Left lung (tissue), 14 donors: ENCODE measurements at places on chromosomes 11 and 22.
A peak's percentile ranks its signal among the peaks of the same experiment; 100 is the strongest.

DNA sequence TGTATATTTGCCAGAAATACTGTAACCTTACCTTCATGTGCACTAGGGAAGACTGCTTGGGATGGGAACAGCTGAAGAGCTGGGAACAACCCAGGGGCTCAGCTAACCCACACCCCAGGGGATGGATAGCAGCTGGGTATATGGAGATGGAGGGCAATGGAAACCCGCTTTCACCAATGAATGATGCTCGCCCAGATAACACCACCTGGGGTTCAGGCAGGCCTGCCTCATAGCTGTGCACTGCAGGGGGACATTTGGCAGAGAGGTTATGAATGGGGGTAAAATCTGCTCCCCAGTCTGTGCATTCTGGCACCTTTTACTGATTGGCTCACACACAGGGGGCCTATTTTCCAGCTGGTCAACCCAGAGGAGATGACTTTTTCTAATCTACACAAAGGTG, 170.7 kb downstream of the CHST1 start:
- DNase-seq: no peak

GRCh38 chr11:118238929-118239328, 13.2 kb downstream of the MPZL3 start:
- no peak for DNase-seq

GRCh38 chr11:102120437-102120973, 10.3 kb downstream of the YAP1 start:
- DNase-seq: no peak

DNA sequence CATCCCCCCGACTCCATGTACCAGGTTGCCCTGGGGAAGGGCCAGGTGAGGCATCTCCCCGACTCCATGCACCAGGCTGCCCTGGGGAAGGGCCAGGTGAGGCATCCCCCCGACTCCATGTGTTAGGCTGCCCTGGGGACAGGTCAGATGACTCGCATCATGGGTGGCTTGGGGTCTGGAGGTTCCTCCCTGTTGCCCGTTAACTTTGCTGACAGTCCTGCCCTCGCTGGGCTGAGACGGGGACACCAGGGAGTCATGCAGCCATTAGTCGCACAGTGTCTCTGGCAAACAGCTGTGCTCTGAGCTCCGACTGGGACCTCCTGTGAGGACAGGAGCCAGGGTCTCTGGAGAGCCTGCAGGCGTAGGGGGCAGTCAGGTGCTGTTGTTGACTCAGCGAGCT, 336.1 kb downstream of the TBC1D22A start:
- DNase-seq: no peak

GRCh38 chr22:27387561-27387960, 414.0 kb downstream of the MN1 start:
- DNase-seq: no peak

GRCh38 chr11:75428989-75429640, 3.9 kb downstream of the KLHL35 start:
- peak; percentile 4 for DNase-seq

GRCh38 chr22:41870786-41871185, 37.9 kb downstream of the SREBF2 start:
- no peak for DNase-seq

DNA sequence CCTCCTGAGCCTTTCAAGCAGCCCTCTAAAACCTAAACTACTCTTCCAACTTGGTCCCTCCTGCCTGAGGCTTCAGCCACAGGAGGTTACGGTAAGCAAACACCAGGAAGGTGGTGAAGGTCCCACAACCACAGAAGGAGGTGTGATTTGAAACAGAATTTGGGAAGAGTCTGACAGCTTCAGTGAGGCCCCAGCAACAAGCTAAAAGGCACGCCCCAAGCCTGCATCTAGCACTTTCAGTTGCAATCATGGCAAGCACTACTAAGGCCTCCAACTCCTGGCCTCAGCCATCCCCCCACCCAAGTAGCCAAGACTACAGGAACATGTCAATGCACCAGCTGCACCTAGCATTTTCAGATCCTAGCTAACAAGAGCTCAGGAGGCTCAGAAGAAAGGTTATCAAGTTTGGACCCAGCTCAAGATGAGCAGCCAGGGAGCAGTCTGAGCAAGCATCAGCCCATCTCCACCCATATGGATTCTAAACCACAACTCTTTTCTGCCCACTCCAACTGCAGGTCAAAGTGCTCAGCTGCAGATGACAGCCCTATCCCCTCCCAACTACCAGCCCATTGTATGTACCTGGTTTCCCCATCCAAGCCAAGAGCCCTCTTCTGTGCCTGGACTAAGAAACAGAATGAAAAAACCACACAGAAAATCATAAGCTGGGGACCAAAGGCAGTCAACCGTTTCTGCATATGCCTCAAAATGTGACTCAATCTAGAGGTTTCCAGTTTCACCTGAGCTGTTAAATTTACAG, 10.4 kb upstream of the AHNAK start:
- no peak for DNase-seq

DNA sequence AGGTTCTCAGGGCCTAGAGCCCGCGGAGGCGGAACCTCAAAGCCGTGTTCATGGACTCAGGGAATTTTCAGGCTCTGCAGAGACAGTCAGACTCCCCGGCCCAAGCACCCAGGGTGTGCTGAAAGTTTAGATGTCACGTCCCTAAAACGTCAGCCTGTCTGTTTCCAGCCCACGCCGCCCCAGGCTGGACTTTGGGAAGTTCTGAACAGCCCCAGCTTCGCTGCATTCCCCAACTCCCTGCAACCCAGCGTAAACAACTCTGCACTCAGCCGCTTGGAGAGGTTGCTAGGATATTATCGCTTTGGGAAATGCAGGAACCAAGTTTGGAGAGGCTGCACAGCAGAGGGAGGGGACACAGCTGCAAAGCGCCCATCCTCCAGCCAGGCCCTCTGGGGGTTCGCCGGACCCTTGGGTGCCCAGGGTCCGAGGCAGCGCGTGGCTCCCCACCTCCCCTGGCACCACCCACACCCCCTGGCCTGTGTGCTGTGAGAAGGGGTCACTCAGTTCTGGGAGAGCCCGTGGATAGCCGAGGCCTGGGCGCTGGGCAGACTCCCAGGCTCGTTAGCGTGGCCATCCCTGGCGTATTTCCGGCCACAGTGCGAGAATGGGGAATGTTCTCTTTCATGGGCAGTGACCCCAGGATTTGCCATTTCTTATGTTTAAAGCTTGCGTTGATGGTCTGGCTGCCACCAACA, 120.5 kb upstream of the FGF3 start:
- peak; percentile 76 for DNase-seq

- DNase-seq: no peak
These were observed 175.4 kb downstream of the CTTN start for GRCh38 chr11:70573701-70574151.
